ENCODE measurements at places on chromosomes 1 and 21.

- no peak for DNase-seq
These were observed 166.5 kb downstream of the RRAGC start for GRCh38 chr1:38693031-38693430.

DNA sequence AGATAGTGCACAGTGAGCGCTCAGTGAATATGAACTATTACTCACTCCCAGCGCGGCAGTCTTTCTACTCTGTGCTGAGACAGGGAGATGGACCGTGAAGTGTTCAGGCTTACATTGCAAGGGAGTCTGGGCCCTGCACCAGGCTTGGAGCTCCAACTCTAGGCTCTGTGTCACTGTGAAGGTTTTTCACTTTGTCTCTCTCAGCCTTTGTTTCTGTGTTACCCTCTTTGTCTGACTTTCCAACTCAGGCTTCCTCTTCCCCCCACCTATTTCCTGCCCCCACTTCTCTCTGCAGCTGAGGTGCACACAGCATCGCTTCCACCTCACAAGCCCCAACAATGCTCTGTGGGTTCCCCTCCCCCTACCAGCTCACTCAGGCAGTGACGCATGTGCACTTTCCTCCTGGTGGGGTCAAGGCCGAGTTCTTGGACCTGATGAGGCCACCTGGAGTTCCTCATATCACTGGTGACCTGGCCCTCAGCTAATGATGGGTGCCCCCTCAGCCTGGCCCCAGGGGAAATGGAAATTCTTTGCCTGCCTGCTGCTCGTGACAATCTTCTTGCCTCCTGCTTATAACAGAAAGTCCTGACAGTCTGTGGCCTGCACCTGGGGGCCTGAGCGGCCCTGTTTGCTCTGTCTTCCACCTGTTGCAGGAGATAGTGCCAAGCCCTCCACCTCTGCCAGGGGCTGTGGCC, 1.1 kb upstream of the LCK start:
- peak; percentile 60 for DNase-seq

- DNase-seq, result no peak
These were observed 271.7 kb downstream of the DUSP10 start for GRCh38 chr1:221470000-221470698.

DNA sequence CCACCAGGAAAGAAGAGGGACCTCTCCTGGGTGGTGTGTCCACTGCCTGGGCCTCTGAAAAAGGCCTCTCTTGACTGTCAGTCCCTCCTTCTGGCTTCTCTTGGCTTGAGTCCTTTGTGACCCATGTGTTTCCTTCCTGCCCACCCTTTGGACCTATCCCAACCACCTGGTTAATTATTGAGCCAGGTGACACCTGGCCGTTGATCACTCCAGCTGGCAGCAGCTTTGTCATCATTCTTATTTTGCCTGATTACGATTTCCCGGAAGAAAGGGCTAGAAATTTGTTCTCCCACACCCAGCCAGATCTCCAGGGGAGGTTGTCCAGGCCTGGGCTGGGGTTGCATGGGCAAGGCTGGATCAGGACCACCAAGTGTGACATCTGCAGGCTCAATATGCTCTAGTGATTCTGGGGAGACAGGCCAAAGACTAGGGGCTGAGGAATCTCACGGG, 24.8 kb downstream of the CSF1 start:
- DNase-seq, result no peak

DNA sequence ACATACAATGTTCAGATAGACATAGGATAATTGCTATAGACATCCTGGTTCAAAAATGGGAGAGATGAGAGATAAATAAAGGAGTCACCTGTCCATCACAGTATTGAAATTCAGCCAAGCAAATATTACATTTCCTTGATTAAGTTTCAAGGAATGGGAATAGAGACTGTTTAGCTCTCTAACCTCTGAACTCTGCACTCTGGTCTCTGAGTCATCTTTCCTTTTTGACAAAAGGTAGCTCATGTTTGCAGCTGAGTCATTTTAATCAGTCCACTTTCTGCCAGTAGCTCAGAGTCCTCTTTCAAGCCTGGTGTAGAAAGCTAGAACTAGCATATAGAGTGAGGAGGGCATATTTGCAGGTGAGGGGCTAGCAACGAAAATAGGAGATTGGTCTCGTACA, 51.4 kb upstream of the GJA8 start:
- DNase-seq, result no peak

DNA sequence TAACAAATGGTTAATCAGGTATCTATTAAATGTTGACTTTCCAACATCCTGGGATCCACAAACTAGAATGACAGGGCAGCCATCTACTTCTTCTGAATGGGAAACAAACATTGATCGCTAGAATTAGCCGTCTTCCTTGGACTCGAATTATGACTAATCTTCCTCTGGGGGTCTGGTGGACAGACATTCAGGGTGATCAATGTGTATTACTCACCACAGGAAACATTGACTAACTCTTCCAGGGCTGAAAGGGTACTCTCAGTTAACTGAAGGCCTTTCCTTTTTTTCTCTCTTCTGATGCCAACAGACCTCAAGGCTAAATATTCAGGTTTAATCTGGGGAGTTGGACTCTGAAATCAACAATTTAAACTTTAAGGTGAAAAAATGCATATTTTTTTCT, 9.5 kb downstream of the NOL9 start:
- no peak for DNase-seq

DNA sequence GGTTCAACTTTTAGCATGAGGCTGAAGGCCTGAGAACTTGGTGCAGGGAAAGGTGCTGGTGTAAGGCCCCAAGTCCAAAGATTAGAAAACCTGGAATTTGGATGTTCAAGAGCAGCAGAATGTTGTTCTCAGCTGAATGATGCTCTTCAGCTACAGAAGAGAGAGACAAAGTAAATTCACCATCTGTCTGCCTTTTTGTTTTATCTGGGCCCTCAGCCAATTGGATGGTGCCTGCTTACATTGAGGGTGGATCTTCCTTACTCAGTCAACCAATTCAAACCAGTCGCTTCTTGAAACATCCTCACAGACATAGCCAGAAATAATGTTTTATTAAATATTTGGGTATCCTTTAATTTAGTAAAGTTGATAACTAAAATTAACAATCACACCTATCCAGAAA, 748.2 kb upstream of the ADAMTS5 start:
- no peak for DNase-seq

GRCh38 chr1:204366759-204367158, 7.0 kb upstream of the PLEKHA6 start:
- DNase-seq, result no peak

DNA sequence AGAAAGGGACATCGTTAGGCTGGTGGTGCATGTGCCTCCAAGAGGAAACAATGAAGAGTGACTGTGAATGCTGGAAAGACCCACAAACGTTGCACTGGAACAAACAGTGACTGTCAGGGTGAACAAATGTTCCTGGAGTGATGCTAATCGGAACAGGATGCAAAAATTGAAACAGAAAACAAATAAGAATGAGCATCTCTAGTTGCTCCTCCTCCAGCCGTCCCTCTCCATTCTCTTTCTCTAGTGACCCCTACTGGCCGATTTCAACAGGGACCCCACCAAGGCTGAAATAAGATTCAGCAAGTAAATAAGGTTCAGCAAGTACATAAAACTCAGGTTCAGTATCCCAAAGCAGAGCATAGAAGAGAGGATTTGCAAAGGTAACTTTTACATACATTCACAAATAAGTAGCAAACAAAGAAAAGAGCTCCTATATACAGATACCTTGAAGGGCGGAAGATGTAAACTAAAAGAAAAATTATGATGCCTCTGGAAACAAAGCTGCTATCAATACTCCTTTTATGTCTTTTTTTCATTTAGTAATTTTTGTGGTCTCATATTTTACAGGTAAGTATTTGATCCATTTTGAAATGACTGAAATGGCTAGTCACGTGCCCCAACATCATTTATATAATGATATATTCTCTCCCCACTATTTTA, 836.1 kb upstream of the ADAMTS5 start:
- no peak for DNase-seq

DNA sequence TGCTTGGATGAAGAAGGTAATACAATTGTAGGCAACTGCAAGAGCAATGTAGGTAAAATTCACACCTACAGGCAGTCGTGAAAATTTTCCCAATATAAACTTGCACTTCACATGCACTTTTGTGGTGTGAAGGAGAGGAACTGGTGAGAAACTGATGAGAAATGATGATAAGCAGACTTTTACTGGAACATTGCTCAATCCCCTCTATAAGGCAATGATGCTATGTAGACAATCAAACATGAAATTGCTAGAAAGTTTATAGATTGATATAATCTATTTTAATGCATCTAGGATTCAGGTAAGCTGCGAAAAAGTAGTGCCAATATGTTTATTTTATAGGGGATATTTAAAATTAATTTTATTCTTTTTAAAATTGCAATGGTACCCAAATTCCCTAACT, 802.2 kb downstream of the KCNT2 start:
- DNase-seq, result no peak

GRCh38 chr1:150226486-150226885, 9.4 kb downstream of the ANP32E start:
- no peak for DNase-seq

- no peak for DNase-seq
These were observed 1716.6 kb downstream of the MRPL39 start for GRCh38 chr21:23890652-23891051.

DNA sequence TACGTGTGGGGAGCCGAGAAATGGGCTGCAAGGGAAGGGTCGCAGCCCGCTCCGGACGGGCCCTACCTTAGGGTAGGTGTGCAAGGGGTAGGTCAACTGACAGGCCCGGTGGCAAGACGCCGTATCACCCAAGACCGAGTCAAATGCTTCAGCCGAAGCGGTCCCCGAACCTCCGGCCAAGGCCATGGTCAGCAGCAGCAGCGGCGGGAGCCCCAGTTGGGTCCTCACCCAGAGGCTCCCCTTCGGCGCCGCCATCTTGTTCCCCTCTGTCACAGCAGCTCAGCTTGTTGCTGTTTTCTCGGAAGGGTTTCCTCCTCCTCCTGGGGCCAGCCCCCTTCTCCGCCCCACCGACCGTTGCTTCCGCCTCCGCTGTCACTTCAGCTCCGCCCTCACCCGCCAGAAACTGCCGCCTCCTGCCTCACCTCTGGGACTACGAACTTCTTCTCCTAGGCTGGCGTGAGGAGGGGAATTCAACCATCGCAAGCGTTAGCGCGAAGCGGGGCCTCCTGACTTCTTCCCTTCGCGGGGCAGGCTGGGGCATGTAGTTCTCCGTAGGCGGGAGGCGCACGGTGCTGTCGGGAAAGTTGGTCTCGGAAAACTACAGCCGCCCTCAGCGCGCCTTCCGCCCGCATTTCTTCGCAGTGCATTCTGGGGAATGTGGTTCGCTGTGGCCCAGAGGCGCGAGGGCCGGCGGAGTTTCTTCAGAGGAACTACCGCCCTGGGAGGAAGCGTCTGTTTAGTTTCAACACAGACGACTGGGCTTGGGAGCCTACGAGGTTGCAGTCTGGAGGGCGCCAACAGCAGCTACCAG, at the start of the genes TCEANC2 and TMEM59:
Gene TCEANC2 (plus strand): TSS at position 675 of the 811 bp plus-strand sequence. CDS start 815 bp downstream, outside the sequence.
Gene TMEM59 (minus strand): TSS at position 271 of the 811 bp plus-strand sequence. CDS start 16 bp downstream, at position 255.
- peak; percentile 94 for DNase-seq

DNA sequence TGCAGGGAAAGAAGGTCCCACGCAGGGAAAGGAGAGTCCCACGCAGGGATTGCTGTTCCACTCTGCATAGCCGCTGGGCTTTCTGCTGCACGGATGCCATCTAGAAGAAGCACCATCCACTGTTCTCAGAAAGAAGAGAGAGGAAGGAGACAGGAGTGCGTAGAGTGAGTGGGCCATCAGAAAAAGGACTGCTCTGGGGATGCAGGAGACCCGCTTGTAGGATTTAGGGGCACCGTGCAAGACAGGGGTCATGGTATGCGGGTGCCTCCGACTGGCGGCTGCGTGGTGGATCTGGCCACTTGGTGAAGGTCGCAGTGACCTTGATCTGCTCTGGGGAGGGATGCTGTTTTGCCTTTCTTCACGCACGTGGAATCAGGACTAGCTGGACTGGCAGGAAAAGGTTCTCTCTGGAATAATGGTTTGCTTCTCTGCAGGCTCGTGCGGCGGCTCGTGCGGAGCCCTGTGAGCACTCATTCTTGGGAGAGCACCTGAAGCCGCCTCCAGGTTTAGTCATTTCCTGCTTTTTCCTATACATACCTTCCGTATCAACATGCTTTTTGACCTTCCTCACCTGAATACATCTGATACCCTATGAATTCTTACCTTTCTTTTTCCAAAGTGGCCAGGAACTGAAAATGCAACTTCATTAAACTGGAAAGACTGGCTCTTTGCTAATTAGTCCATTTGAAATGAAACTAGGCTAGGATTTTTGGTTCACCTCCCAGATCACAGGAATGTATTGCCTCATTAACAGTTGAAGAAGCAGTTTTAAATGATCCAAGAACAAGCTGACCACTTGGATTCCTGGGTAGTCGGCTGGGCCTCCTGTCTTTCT, 181.6 kb downstream of the KIF26B start:
- no peak for DNase-seq

- no peak for DNase-seq
These were observed 13.4 kb upstream of the TTC22 start for GRCh38 chr1:54814571-54814970.

GRCh38 chr1:59738591-59739015, 76.1 kb upstream of the HOOK1 start:
- no peak for DNase-seq

DNA sequence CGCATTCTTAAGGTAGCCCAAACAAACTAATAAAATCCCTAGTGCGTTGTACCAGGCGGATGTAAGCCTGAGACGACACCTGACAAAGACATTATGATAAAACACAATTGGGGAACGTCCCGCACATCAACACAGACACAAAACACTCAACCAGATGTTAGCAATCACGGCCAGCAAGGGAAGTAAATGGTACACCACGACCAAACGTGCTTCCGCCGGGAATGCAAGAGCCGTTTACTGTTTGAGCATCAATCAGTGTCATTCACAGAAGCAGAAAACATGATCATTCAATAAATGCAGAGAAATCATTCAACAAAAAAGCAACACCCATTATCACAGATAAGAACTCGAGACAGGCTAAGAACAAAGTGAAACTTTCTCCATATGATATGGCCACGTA, 49.4 kb upstream of the COL18A1 start:
- DNase-seq, result no peak

DNA sequence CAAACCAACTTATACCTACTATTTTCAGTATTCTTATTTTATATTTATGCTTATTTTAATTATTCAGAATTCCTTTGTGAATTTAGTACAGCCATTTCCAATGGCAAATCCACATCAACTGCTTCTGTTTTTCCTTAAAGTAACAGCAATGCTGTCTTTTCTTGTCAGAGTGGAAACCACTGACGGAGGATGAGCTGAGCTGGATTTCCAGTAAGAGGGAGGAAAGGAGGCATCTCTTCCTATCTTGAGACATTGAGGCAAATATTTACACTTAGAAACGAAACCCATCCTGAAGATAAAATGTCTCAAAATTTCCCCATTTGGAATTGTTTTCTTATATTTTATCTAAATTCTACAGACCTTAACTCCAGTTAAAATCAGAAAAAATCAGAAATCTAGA, 66.1 kb upstream of the SLC44A3 start:
- DNase-seq, result no peak

DNA sequence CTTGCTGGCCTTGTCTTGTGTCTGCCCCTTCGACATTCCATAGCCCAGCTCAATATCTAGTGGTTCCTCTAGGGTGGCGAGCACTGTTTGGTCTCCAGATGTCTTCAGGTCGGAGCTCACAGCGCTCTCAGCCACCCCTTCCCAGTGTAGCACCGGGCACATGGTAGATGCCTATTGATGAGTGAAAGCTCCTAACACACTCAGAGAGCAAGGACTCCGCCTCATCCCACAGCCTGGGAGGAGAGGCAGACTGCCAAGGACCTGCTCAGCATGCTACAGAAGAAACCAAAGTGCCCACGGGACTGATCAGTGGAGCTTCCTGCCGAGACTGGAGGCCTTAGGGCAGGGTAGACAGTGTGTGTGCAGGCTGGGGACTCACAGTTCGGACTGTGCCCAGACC, 10.9 kb downstream of the PCSK9 start:
- no peak for DNase-seq
